ENCODE measurements at places on chromosomes 3 and 15. TPM values are rescaled to one million over a fixed set of nuclear protein-coding genes. Genes with fewer than 3 reads are reported as not detected.

Gene SLC4A7
- 450 TPM for total RNA-seq

Gene GOLGA8T
- total RNA-seq, result not detected

Gene CX3CR1
- total RNA-seq, result not detected

Gene ATP13A4
- not detected for total RNA-seq

Gene PDCD7
- total RNA-seq, result 41.9 TPM

Gene SEMA3G
- total RNA-seq, result not detected

Gene SOX14
- total RNA-seq, result not detected

Gene RLBP1
- not detected for total RNA-seq

Gene CKMT1B
- not detected for total RNA-seq

Gene TP53BP1
- 71.9 TPM for total RNA-seq

Gene RTP4
- total RNA-seq, result 2.8 TPM

Gene PLAAT1
- 0.90 TPM for total RNA-seq

Gene SNX22
- 0.18 TPM for total RNA-seq

Gene PYGO1
- 21.2 TPM for total RNA-seq

Gene FAM219B
- total RNA-seq, result 22.7 TPM

Gene RASGRP1
- 0.09 TPM for total RNA-seq

Gene CFAP92
- total RNA-seq, result 0.49 TPM

Gene ALS2CL
- 0.16 TPM for total RNA-seq

Gene AGTR1
- total RNA-seq, result 3.2 TPM

Gene PPP2R3A
- total RNA-seq, result 16.1 TPM

Gene BOC
- 16.9 TPM for total RNA-seq

Gene IMP3
- 81.7 TPM for total RNA-seq

Gene ITPKA
- total RNA-seq, result 1.8 TPM

Gene GATA2
- 5.5 TPM for total RNA-seq

All from fibroblast of the aortic adventitia (primary cell).